Stimulated activated CD4-positive, alpha-beta T cell treated with anti-CD3 and anti-CD28 coated beads, Interleukin-15, amount 100 ng/mL, for 24 hours (primary cell): ENCODE measurements at places on chromosomes 11 and 22.

GRCh38 chr11:128164080-128164741 lies 423.1 kb downstream of the ETS1 start:
- no peak for DNase-seq

- no peak for DNase-seq
These were observed 1499.2 kb downstream of the LRRC4C start for GRCh38 chr11:39960206-39960605.

GRCh38 chr11:60930394-60930793 lies 6.1 kb downstream of the TMEM132A start:
- no peak for DNase-seq

- no peak for DNase-seq
These were observed 17.5 kb upstream of the ACCSL start for GRCh38 chr11:44029977-44030911.

DNA sequence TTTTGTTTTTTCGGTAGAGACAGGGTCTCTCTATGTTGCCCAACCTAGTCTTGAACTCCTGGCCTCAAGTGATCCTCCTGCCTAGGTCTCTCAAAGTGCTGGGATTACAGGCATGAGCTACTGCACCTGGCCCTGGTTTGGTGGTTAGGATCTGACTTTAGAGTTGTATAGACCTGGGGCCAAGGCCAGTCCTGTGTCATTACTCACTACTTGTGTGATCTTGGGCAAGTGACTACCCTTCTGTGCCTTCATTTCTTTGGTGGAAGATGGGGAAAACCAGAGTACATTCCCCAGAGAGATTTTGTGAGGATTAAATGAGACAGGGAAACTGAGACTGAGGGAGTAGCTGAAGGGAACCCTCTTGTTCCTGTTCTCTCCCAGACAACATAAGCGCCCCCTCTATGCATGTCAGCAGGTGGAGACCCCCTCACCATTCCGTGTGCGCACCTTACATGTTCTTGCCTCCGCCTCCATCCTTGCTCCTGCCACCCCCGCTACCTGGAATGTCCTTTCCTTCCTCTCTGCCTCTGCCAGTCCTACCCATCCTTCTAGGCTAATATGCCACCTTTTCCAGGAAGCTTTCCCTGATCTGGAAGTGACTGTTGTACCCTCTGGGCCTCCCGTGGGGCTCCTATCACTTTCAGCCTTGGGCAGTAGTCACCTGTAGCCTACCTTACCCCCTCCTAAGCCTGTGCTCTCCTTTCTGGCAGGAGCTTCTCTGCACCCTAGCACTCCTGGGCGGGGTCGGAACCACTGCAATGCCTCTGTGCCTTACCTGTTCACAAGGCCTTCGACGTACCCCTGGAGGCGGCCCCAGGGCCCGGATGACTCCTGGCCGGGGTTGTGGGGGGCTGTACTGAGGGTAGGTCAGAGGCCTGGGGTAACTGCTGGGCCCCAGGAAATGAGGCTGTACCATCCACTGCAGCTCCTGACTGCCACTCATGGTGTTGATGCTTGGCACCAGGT lies 3.9 kb downstream of the FOSL1 start:
- no peak for DNase-seq

- DNase-seq: no peak
These were observed 10.0 kb upstream of the MYRF start for GRCh38 chr11:61742391-61742790.

- DNase-seq: no peak
These were observed 67.4 kb downstream of the SCN3B start for GRCh38 chr11:123587044-123587443.

DNA sequence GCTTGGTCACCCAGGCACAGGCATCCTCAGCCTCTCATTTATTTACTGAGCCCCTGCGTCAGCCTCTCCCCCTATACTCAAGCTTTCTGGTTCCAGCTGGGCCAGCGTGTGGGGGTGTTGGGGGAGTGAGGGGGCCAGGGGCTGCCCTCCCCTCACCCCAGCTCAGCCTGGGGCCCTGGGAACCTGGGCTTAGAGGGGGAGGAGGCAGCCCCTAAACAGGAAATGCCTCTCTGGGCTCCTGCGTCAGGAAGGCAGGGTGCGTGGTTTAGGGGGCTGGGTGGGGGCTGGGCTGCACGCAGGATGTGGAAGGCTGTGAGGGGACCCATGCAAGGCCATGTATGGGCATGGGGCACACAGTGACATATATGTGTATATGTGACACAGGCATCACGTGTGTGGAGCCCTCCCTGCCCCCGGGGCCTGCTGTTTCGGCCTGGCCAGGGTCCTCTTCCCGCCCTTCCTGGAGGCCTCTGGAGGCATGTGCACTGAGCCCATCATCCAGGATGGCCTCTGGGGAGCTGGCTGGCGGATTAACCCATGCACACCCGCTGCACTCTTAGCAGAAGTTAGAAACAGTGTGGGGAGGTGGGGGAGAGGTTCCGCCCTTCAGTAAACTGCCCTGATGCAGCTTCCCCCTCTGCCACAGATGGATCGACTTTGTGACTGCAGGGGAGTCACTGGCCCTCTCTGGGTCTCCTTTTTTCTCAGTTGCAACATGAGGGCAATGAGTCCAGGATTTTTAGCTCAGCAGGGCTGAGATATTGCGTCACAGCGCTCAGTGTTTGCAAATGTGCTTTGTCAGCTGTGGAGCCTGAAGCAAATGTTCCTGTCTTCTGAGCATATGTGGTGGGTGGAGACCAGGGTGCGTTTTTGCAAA lies 1.1 kb upstream of the CD248 start:
- peak; percentile 40 for DNase-seq

DNA sequence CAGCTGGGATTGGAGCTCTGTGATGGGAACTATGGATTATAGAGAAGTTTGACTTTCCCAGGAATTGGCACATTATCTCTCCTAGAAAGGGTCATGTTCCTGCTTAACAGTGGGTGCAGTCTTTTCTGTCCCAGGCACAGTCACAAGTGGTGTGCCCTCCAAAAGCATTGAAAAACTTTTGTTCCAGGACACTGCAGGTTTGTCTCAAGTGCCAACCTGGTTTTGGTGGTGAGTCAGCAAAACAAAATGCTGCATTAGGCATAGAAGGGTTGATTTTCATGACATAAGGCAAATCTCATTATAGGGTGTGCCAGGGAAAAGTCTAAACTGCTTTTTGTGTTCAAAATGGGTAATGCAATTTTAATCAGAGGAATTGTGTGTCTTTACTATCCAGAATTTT lies 4.9 kb downstream of the HTATIP2 start:
- no peak for DNase-seq

DNA sequence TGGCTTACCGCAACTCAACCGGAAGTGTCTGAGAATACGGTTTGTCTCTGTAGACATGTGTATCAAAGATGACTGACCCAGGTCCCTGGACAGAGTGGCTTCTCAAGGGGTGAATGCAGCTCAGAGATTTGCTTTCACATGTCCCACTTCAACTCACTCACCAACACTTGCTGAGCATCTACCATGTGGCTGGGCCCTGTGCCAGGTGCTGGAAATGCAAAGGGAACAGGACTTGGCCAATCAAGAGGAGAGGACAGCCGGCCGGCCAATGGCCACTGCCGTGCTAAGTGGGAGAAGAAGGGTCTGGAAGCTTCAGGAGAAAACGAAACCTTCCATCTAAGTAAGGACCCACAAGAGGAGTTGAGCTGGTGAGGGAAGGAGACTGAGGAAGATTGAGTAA lies 151.3 kb downstream of the CEP164 start:
- DNase-seq: no peak

DNA sequence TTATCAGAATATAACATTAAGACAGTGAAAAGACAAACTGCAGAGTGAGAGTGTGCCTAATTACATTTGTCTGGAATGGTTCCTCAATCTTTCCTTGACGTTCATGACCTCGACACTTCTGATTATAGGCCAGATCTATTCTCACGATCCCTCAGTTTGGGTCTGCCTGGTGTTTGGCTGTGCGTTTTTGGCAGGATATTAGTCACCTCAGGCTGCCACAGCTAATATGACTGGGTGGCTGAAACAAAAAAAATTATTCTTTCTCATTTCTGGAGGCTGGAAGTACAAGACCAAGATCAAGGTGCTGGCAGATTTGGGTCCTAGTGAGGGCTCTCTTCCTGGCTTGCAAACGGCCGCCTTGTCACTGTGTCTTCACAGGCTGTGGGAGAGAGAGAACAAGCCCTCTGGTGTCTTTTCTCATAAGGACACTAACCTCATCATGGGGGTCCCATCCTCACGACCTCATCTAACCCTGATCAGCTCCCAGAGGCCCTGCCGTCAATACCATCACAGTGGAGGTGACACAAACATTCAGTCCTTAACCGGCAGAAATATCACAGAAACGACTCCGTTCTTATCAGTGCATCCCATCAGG lies 23.2 kb downstream of the IFITM10 start:
- DNase-seq: no peak

DNA sequence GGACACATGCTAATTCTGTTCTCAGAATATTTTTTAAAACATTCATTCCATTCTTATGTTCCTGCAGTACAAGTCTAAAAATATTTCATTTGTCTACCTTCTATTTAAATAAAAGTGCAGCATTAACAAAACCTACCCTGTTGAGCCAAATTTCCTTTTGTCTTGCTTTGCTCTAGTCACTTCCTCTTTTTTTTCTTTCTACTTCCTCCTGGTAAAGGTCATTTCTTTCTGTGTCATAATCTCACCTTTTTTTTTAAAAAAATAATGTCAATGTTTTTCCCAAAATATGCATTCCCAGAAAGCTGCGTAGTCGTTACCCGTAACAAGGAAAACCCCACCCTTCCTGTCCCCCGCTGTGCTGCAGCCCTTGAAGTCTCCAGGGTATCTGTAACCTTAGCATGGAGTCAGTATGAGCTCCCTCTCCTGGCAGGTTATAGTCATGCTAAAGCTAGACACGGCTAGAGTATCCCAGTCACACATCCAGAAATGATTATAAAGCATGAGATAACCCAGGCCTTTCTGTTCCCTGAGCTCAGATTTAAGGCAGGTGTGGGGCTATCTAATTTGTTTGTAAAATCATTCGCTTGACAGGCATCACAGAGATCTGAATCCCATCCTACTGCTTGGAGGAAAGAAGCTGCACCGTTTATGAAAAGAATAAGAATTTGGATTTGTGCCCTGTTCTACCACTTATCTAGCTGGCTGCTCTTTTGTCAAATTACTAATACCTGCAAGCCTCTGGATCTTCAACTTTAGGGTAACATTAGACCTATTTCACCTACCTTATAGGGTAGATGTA lies 51.1 kb upstream of the EED start:
- DNase-seq: peak; percentile 76

DNA sequence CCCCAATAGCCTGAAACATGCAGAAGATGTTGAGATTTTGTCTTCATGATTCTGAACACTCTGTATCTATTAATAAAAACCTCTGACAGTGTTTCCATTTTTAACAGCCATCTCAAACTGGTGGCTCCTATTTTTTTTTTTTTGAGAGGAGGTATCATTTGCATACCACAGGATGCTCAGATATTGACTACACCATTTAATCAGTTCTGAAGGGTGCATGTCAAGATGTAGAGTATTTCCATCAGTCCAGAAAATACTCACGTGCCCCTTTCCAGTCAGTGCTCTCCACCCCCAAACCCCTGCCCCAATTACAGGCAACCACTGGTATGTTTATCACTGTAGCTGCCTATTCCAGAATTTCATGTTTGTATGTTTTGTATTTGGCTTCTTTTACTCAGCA lies 85.3 kb upstream of the SORL1-AS1 start:
- peak; percentile 26 for DNase-seq

GRCh38 chr11:130918081-130918480 lies 1.8 kb upstream of the SNX19 start:
- DNase-seq: no peak

GRCh38 chr11:94750319-94751217 lies 17.6 kb upstream of the AMOTL1 start:
- no peak for DNase-seq

DNA sequence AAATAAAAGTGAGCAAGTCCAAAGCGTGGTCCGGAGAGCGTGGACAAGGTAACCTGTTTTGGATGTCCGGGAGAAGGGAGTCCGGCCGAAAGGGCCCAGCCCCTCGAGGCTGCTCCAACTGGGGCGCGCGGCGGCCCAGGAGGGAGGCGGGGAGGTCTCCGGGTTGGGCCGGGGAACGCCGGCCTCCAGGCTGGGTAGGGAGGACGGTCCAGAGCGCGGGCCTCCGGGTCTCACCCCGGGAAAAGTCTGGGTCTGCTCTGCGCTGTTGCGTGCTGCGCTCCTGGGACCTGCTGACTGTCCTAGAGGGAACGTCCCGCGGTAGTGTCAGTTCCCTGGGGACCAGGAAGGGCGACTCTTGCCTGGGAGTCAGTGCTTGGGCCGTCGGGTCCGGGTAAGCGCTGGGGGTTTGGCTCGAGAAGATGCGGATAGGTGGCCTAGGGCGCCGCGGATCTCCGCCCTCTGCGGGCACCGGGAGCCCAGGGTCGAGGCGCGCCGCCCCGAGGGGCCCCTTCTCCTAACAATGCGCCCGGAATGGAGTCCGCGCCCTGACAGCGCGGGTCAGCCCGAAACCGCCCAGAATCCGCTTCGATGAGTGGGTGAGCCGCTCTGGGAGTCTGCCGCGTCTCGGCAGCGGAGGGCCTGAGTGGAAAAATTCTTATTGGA lies 988 bp upstream of the FLI1 start:
- DNase-seq: peak; percentile 56

GRCh38 chr22:30564761-30565119 lies 9.7 kb downstream of the GAL3ST1 start:
- no peak for DNase-seq

DNA sequence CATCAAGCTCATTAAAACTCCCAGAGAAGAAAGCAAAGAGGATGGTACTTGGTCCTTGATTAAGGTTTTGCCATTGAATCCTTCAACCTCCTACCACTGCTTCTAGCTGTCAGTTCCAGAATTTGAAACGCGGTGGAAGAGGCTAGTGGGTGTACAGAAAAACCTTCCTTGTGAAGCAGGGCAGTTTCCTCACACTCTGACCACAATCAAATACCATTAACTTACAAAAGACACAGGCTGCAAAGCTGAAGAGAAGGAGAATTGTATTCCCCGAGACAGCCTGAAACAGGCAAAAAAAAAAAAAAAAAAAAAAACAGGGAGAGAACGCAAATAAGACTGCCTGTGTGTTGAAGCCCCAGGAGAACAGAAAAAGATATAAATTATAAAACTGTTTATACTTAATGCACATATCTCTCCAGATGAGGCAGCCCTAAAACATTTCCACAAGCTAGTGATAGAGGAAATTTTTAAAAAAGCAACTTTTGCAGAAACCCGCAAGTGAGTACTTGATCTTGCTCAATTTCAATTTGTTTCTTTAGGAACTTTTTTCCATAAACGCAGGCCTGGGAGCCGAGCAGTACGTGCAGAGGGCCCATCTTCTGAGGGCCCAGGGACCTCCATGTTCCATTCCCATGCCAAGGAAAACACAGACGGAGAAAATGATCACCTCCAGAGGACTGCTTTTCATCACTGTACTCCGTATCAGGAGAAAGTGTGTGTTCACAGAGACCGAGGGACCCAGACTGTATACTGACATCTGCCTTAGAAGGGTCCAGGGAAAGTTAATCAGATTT lies 218.7 kb upstream of the BLID start:
- DNase-seq: no peak

- no peak for DNase-seq
These were observed 626.3 kb downstream of the TBC1D22A start for GRCh38 chr22:47388778-47389177.

- no peak for DNase-seq
These were observed 271.5 kb upstream of the CCDC90B start for GRCh38 chr11:83557653-83558052.

GRCh38 chr22:17350292-17350691 lies 19.0 kb upstream of the CECR2 start:
- no peak for DNase-seq

- no peak for DNase-seq
These were observed 47.8 kb downstream of the PPP2R1B start for GRCh38 chr11:111718436-111718835.

GRCh38 chr11:126824035-126824607 lies 176.4 kb downstream of the KIRREL3 start:
- no peak for DNase-seq

GRCh38 chr11:15967166-15967565 lies 389.2 kb downstream of the SOX6 start:
- no peak for DNase-seq
